ENCODE measurements at places on chromosomes 5 and 9.

- DNase-seq, result no peak
Measured at GRCh38 chr5:88886746-88887341, 3.9 kb upstream of the MEF2C start.

DNA sequence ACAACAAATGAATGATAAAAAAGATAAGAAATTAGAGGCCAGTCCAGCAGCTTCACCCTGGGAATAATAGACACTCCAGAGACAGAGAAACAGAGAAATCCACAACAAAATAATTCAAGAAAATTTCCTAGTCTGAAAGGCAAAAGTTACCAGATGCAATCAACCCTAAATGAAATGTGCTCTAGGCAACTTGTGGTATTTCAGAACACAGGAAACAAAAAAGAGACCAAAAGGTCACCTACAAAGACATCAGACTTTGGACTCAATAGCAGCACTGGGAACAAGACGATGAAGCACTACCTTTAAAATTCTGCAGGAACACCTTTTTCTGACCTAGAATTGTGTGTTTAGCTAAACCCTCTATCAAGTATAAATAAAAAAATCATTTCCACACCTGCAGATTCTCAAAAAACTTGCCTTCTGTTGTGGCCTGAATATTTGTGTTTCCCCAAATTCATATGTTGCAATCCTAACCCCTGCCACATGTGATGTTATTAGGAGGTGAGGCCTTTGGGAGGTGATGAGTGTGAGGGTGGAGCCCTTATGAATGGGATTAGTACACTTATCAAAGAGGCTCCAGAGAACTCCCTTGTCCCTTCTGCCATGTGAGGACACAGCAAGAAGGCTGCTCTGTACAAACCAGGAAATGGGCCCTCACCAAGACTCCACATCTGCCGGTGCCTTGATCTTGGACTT, 5.9 kb upstream of the MAPK9 start:
- no peak for DNase-seq

DNA sequence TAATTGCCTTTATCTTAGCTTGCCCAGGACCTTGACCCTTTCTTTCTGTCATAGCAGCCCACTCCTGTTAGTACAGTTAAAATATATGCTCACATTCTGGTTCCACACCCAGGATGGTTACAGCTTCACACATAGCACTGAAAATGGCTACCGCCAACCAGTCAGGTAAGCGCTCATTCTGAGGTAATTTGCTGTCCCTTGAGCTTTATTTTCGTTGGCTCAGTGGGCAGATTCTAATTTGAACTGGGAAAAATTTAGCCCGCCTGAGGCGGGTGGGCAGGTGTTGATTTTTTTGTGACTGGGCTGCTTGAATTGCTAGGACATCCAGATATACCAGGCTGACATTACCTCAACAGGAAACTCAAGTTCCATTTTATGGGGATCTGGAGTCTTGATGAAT, 137.5 kb downstream of the KCTD16 start:
- no peak for DNase-seq

DNA sequence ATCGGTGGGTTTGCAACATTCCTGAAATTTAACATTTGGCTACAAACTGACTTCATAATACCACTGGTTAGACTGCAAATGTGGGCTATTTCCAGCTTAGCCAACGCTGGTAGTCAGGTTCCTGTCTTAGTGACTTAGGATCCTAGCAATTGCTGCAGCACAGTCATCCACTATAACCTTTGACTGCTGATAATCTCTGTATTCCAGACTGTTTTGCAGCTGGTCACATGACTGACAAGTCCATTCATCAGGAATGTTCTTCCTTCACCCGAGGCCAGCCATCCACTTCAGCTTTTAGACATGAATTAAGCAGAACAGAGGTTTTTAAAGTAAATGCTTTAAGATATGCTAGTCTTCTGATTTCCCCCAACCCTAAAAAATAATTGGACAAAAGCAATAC, 425.9 kb upstream of the MPDZ start:
- no peak for DNase-seq

DNA sequence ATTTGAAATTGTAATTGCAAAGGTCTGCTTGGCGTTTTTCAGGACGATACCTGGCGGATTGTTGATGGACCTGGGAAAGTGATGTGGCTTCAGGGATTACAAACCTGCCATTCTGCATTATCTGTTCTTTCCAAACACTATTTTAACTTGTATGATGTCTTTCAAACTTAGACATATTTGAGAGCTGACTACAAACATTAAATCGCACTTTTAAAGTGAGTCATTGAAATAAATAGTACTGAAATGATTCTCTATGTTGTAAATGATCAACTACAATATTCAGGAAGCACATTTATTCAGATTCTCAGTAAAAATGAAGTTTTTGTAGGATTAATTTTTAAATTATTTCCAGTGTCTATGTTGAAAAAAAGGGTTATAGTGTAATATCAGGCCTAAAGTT, 32.3 kb upstream of the TMEM171 start:
- no peak for DNase-seq

- DNase-seq, result no peak
Measured at GRCh38 chr9:23728736-23729135, 97.3 kb downstream of the ELAVL2 start.

GRCh38 chr9:79111653-79112052, 460.1 kb upstream of the TLE4 start:
- DNase-seq, result no peak

- no peak for DNase-seq
Measured at GRCh38 chr5:173341961-173342430, 13.8 kb upstream of the STC2 start.

DNA sequence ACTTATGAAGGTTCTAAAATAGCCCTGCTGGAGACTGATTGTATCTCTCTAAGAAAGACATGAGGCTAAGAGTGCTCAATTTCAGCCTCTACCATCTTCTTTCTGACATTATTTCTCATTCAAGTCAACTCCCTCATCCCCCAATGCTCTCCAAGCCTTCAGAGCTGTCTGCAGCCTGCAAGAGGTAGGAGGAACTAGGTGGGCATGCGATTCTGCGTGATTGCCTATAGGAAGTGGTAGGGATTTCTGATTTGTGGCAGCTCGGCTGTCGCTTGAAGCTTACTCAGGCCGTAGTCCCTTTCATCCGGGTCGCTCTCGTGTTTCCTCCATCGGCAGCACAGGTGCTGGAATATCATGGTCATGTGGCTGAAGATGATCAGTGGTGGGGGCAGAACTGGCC, 138.1 kb upstream of the KLF9 start:
- DNase-seq, result no peak

- no peak for DNase-seq
Measured at GRCh38 chr5:15951550-15951949, 228.0 kb downstream of the MARCHF11 start.

- no peak for DNase-seq
Measured at GRCh38 chr9:79695531-79696175, 123.9 kb downstream of the TLE4 start.

DNA sequence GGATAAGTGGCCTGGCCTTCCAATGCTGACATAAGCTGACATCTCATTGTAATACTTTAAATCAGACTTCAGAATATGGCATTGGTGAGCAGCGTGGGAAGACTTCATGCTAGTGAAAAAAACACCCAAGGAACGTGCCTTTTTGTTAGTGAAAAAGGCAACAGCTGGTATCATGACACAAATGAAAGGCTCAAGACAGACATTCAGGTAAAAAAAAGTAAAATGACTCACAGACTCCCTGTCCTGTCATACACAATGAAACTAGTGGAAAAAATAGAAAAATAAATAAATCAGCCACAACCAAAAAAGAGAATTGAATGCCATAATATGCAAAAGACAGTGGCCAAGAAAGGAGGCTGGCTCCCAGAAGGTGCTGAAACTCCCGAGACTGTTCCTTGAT, 24.4 kb upstream of the PPP1R2B start:
- DNase-seq, result no peak

DNA sequence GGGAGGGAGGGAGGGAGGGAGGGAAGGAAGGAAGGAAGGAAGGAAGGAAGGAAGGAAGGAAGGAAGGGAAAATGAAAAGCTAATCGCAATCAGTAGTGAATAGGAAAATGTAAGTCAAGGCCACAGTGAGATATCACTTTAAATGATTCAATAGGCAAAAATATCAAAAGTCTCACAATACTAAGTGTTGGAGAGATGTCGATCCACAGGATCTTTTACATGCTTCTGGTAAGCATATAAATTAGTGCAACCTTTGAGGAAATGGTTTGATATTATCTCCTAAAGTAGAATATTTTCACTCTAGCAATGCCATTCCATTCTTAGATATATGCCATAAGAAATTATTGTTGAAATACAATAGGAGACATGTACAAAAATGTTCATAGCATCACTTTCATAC, 58.4 kb downstream of the FRMD3 start:
- DNase-seq, result no peak

DNA sequence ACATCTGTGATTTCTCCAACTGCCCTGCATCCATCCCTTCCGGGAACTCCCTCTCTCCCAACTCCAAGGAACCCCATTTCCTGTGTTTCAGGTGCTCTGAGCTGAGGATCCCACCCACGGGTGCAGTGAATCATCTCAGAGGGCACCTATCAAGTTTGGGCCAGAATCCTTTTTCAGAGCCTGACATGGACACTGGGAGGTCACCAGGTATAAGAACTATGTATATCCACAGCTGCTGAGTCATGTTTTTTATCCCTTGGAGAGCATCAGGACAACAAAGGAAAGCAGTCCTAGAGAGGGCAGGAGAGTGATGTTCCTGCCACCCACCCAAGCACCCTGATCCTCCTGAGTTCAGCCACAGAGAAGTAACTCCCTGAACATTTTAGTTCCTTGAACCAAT, 3.8 kb downstream of the MED27 start:
- DNase-seq, result no peak

DNA sequence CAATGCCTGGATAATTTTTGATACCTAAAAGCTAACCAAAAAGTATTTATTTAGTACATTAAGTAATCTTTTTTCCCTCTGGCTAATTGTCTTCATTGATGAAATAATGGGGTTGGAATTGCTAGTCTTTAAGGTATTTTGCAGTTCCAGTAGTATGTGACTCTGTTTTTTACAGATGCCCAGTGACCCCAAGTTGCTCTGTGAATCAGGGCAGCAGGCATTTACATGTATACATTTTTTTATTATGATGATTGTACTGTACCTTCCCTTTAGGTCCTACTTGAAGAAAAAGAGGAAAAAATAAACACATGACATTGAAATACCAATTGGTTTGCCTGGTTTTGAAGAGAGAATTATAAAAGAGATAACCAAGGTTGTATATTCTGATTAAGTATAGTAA, 385.5 kb downstream of the ADGRV1 start:
- DNase-seq, result no peak

GRCh38 chr9:88870627-88871026, 120.6 kb upstream of the S1PR3 start:
- DNase-seq, result no peak

All from stimulated activated CD4-positive, alpha-beta T cell treated with anti-CD3 and anti-CD28 coated beads, Interleukin-2, amount 100 ng/mL, for 4 hours (primary cell).